ENCODE measurements at places on chromosomes 7 and 10.

DNA sequence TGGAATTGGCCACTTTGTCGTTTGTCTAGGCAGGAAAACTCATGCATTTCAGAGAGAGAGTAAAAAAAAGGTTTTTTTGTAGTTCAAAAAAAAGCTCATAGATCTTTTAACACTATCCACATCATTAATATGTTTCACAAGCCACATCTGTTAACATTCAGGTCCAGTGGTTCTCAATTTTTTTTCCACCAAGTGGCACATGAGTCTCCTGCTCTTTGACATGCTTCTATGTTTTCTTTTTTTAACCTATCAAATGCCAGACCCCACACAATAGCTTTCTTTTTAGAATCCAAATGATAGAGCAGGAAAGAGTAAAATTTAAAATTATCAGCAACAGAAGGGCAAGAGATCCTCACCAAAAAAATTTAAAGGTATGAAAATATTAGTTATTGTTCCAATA, 20.3 kb downstream of the NOD1 start:
- DNase-seq = no peak

- DNase-seq = no peak
Measured at GRCh38 chr7:31493714-31494181, 20.1 kb upstream of the ITPRID1 start.

DNA sequence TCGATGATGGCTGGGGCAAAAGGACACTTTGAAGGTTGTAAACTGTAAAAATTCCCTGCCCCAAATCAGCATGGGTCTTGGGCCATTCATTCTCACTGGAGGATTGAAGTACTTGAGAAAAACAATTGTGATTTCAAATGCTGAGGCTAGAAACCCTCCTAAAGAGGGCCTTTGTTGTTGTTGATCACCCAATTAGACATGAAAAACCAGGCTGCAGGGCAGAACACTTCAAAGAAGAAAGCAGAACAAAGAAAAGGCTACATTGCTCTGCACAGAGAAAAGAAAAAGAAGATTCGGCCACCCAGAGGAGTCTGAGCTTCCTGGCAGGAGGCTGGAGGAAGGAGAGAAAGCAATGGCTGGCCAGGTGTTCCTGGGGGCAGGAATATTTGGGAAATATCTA, 143.1 kb downstream of the NPY start:
- DNase-seq = no peak

DNA sequence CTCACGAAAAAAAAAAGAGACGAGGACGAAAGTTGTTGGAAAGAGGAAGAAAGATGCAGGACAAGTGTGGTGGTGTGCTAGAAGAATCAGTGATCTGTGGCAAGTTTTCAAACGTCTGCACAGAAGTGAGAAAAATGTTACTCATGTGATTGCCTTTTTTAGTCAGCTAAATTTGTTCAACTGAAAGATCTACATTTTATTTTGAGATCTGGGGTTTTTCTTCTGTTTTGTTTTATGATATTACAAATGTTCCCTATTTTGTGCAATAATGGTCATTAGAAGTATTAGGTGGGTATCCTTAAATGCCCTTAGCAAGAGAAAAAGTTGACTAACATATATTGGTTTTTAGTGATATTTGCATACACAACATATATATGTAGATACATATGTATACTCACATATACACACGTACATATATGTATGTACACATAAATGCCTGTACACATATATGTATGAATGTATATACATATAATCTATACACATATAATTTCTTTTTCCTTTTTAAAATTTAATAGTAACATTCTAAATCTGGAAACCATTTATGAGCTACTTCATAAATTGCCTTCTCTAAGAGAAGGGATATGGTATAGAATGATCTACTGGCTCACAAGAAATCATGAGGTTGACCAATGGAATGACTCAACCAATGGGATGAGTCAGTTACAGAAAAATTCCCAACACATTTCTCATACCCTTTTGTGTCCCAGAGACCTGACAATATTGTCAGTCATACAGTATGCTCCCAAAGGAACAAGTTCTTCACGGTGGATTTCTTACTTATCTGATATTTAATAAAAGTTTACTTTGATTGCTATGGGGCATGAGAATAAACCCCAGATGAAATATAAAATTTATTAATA, 38.4 kb downstream of the SLC39A12 start:
- peak; percentile 88 for DNase-seq

DNA sequence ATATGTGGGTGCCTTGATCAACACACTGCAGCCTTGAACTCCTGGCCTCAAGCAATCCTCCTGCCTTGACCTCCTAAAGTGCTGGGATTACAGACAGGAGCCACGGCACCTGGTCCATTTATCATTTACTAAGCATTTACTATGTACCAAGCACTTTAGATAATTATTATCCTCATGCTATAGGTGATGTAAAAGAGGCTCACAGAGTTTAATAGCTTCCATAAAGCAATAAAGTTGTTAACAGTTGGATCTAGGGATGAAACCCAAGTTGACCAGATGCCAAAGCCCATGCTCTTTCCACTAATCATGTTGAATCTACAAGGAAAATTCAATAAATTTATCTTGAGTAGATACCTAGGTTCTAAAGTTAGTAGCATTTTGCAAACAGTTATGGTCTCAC, 5.0 kb downstream of the NAPEPLD start:
- no peak for DNase-seq

GRCh38 chr7:83005410-83005809, 157.3 kb downstream of the PCLO start:
- no peak for DNase-seq

DNA sequence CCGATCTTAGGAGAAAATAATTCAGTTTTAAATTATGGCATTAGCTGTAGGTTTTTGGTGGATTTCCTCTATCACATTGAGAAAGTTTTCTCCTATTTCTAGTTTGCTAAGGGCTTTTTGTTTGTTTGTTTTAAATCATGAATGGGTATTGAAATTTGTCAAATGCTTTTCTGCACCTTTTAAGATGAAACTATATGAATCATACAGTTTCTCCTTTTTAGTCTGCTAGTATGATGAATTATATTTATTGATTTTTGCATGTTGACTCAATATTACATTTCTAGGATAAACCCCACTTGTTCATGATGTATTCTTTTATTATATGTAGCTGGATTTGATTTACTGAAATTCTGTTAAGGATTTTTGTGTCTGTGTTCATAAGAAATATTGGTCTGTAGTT, 70.3 kb upstream of the PIP4K2A start:
- no peak for DNase-seq

DNA sequence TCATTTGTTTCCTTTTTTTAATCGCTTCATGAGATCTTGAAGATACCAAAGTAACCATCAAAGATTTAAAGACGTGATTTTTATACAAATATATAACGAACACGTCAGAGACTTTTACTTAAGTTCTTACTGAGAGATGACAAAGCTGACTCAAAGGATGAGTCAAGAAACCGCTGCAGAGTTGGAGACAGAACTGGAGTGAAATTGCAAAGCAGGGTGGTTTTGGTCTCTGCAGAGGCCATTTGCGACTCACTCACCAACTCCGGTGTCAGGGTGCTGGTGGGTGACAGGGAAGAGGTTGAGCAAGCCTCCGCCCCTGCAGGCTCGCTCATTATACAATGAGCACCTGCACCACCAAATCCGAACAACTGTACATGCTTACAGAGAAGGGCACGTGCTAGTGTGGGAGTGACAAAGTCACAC, 75.2 kb downstream of the DNAJB6 start:
- DNase-seq = peak; percentile 96

- DNase-seq = no peak
Measured at GRCh38 chr7:99033765-99034164, 110.1 kb downstream of the SMURF1 start.
